Fibroblast of upper back skin (primary cell): ENCODE measurements at places on chromosomes 2 and 18.

GRCh38 chr18:40939656-40940515, 1015.1 kb upstream of the PIK3C3 start:
- DNase-seq = no peak

- no peak for DNase-seq
Observed at GRCh38 chr2:42928161-42928691, 135.8 kb upstream of the HAAO start.

GRCh38 chr2:107363806-107364205, 462.9 kb upstream of the RGPD4 start:
- no peak for DNase-seq

- DNase-seq = no peak
Observed at GRCh38 chr2:127873707-127874303, 12.0 kb downstream of the AMMECR1L start.

DNA sequence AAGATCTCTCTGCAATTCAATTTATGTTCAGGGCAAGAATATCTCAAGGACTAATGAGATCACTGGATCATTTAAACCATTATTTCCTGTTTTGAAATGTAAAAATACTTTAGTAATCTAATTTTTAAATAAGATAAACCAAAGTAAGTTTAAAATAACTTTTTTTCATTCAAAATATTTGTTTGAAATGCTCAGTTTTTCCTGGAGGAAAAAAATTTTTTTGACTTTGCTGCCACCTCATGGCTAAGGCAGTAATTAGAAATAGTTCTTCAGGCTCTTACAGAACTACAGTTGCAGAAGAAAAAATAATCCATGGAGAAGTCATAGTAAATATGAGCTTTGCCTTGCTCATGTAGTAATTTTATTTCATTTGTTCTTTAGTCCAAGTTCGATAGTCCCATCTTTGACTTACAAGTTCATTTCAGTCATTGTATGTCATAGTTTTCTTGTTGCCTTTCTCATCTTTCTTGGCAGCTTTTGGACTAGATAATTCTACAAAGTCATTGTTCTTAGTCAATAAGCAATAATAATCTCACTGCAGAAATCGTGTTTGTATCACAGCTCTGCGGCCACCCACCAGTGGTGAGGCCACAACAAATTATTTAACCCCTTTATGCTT, 127.4 kb downstream of the DPP4 start:
- DNase-seq = peak; percentile 36
